ENCODE measurements at places on chromosomes 1 and 21.

DNA sequence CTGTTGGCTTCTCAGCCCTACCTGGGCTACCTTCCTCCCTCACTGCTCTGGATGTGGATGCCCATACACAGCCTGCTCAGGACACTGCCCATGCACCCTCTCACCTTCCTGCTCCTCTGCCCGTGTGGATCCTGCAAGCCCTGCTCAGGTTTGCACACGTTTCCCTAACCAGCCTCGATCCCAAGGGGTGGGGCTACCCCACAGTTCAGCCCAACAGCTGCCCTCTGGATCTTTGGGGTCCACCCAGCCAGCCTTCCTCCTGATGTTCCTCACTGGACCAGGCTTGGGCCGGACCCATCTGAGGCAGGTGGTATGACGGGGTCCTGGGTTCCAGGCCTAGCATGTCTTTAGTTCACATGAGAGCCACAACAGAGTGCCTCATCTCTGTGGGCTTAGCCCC lies 4.7 kb downstream of the TMEM54 start:
- no peak for ATAC-seq

GRCh38 chr1:207519505-207520399 lies 23.8 kb downstream of the CR1 start:
- ATAC-seq: no peak

- no peak for ATAC-seq
Observed at GRCh38 chr1:243336163-243336562, 80.3 kb downstream of the SDCCAG8 start.

- no peak for ATAC-seq
Observed at GRCh38 chr21:38691631-38692030, 114.1 kb upstream of the ETS2 start.

- no peak for ATAC-seq
Observed at GRCh38 chr21:37128076-37128475, 55.0 kb downstream of the TTC3 start.

GRCh38 chr21:45876381-45877170 lies 105.0 kb upstream of the COL6A1 start:
- no peak for ATAC-seq

- ATAC-seq: no peak
Observed at GRCh38 chr1:86317926-86318325, 78.2 kb downstream of the ODF2L start.

DNA sequence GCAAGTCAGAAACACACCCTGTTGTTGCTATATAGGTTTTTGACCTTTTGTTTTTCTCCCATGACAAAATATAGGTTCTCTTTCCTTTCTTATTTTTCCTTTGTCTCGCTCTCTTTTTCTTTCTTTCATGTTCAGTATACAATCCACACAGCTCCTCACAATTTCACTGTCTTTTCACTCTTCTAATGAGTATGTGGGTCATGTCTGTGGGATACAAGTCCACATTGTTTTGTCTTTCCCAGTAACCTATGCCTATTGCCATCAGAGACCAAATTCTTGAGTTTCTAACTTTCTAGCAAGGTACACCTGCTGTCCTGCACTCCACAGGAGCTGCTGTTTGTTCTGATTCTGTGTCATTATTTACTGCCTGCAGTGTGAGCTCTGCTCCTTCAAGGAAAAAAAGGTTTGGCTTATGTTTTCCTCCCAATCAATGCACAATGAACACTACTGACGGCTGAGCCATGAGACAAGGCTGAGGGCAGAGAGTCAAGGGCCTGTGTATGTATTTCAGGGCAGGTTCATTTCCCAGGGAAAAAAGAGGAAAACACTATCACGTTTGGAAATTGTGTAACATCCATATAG lies 453.8 kb downstream of the NEGR1 start:
- ATAC-seq: no peak

DNA sequence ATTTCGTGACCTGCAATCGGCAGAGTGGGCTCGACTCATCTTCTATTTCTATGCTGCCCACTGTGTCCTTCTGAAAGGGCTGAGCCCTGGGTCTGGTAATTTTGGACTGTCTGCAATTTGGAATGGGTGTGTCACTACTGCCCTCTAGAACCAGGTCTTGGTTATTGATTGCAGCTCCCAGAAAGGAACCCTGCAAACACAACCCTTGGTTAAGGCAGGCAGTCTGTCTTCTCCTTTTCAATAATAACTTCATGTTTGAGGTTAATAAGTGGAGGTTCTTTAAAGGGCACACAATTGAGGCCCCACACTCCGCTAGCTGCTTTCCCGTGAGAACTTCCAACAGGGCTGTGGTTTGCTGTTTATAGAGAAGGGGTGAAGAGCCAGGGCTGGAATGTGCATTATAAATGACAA lies 79.9 kb upstream of the LYST start:
- ATAC-seq: no peak

DNA sequence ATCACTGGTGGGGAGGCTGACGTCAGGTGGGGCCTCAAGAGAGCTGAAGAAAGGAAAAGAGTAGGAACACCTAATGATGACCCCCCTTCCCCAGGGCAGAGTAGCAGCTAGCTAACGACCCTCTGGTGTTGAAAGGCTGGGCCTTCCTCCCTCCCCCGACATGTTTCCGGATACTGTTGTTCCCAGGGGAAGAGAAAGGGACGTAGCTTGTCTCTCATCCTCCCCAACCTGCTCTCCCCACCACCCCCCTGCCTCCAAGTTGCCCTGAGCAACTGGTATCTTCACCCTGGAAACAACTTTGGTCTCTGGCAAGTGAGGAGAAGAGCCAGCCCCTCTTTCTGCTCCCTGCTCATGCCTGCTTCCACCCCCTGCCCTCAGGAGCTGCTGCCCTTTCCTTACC lies 2.4 kb downstream of the SEMA6C start:
- ATAC-seq: no peak

Data from gastroesophageal sphincter (tissue), 4 donors.